ENCODE measurements at places on chromosomes 11 and 22.

GRCh38 chr22:44032126-44032730, 8.1 kb downstream of the PARVB start:
- no peak for DNase-seq

- peak; percentile 66 for DNase-seq
Observed at GRCh38 chr11:66316849-66317251, at the start of gene CD248. Gene CD248, minus strand, starts transcription at chr11:66317044. Its CDS starts 17 bp downstream, at chr11:66317027.

DNA sequence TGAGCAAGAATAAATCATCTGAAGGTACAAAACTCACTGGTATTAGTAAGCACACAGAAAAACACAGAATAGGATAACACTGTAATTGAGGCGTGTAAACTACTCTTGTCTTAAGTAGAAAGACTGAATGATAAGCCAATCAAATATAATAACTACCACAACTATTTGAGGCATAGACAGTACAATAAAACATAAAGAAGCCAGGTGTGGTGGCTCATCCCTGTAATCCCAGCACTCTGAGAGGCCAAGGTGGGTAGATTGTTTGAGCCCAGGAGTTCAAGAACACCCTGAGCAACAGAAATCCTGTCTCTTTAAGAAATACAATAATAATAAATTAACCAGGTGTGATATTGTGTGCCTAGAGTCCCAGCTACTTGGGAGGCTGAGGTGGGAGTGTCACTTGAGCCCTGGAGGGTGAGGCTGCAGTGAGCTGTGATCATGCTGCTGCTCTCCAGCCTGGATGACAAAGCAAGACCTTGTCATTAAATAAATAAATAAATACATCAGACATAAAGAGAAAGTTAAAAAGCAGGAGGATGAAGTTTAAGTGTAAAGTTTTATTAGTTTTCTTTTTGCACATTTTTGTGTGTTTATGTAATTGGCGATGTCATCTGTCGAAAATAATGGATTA, 390.6 kb downstream of the DYNC2H1 start:
- DNase-seq: no peak

GRCh38 chr11:73085189-73085875, 56.8 kb downstream of the FCHSD2 start:
- no peak for DNase-seq

GRCh38 chr11:108970221-108970991, 305.5 kb downstream of the DDX10 start:
- no peak for DNase-seq

DNA sequence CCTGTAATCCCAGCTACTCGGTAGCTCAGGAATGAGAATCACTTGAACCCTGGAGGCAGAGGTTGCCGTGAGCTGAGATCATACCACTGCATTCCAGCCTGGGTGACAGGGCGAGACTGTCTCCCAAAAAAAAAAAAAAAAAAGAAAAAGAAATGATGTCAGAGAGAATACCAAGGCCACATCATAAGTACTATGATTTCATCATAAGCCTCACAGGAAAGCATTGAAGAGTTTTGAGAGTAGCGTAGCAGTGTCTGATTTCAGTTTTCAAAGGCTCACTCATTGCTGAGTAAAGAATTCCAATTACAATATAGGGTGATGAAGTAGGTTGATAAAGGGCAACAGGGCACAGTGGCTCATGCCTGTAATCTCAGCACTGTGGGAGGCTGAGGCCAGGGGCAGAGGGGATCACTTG, 88.8 kb downstream of the MRTFA start:
- no peak for DNase-seq

DNA sequence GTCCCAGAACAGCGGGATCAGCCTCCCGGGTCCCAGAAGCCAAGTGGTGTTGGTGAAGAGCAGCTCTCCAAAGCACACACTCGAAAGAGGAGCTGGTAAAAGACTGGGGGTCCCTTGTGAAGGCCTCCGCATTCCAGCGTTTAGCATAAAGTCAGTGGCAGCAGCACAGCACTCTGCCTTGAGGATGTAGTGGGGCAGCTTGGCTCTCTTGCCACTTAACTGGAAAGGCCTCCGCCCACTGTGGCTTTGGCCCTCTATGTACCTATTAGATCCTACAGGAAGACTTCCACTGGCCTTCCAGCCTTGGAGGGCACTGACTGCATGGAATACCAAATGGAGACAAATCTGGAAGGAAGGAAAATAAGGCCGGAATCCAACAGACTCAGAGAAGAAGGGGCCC, 1455.3 kb downstream of the BRD1 start:
- DNase-seq: no peak

DNA sequence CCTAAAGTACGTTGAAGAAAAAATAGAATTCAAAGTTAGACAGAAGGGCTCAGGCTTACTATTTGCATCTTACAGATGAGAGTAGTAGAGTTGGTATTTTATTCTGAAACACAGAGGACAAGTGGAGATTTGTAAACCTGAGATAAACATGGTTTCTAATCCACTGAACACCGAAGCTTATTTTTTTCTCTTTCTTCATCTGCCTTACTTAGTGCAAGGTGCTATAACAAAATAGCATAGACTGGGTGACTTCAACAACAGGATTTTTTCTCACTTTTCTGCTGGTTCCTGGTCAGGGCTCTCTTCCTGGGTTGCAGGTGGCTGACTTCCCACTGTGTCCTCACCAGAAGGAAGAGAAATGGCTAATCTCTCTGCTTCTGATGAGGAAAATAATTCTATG, 2.1 kb upstream of the HBG1 start:
- no peak for DNase-seq

All from nephron progenitor cell (in vitro differentiated cells).